ENCODE measurements at places on chromosomes 2 and 18.

DNA sequence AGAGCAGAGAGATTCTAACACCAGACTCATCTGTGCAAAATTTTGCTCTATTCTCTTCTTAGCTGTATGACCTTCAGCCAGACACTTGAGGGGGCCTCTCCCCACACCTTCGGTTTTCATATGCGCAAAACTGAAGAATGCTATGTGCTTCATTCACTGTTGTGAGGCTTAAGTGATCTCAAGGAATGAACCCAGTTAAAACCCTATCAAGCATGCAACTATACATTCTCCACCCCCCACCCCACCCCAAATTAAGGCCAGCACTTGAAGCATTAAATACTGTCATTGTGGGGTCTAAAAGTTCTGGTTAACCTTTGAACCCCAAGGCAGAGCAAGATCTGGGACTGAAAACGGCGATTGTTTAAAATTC lies 10.0 kb downstream of the PCARE start:
- DNase-seq = no peak

DNA sequence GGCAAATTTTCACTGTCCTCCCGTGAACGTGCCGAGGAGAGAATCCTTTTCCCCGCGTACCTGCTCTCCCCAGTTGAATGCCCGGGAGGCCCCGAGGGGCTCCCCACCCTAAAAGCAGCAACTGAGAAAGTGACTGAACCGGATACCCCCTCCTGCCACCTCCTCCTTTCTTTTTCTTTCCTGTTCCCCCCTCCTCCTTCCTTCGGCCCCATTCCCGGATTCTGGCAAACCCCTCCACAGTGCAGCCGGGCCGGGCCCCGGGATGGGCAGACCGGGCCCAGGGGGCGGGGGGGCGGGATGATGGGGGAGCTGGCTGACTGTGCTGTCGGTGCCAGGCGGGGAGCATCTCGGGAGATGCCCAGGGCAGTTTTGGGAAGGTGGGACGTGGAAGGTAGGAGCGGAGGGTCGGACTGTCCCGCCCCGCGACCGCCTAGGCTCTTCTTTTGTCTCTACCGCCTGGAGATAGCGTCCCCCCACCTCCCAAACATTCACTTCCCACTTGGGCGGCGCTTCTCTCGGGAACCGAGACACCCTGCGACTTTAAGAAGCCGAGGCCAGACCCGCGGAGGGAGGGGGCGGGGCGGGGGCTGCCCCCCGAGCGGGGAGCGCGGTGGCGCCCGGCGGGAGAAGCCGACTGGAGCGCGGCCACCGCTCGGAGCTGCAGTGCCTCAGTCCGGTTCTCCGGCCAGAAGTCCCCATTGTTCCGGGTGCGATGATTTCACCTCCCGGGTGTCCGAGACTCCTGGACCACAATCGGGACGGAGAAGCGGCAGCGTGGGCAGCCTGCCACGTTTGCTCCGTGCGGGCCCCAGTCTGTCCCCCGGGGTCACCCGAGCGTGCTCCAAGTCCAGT lies 8.2 kb downstream of the DLX2 start:
- DNase-seq = peak; percentile 56

- DNase-seq = no peak
Observed at GRCh38 chr2:215571689-215572088, 135.8 kb upstream of the FN1 start.

DNA sequence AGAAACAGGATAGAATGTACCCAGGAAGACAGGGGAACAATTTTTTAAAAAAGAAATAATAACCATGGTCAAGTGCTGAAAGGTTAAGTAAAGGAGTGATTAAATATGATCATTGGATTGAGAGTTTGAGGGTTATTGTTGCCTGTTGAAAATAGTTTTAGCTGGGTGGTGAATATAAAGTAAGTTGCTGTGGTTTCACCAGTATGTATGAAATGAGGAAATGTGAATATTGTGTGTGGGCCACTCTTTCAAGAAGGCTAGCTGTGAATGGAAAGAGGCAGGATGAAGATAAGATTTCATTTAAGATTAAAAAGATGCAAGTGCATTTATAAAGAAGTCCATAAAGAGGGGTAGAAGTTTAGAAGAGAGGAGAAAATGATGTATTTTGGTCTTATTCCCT lies 53.8 kb downstream of the GULP1 start:
- no peak for DNase-seq

DNA sequence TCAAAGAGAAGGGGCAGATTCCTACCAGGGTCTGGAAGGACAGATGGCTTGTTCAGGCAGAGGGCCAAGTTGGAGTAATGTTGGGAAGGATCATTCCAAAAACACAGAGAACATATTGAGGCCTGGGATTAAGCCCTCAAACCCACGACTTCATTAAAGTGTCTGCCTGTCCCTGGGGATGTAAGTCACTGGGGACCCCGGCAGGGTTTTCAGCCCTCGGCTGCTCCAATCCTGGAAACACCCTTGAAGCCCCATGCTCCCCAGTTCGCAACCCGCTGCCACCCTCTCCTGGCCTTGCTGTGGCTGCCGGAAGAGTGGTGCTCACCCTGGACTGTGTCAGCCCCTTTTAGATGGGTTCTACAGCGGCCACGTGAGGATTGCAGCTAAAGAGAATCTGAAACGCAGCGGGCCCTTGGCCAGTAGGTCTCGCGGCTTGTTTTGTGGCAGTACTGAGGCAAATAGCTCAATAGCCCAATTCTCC lies 79.9 kb downstream of the EPAS1 start:
- peak; percentile 51 for DNase-seq

GRCh38 chr2:146324951-146325350 lies 1519.9 kb upstream of the ACVR2A start:
- no peak for DNase-seq

- peak; percentile 89 for DNase-seq
Observed at GRCh38 chr2:130727286-130727924, 1.5 kb upstream of the GPR148 start.

- DNase-seq = no peak
Observed at GRCh38 chr18:11027862-11028261, 121.5 kb downstream of the PIEZO2 start.

GRCh38 chr2:144671695-144672455 lies 152.0 kb upstream of the ZEB2 start:
- no peak for DNase-seq
